Placental pericyte (primary cell): ENCODE measurements at places on chromosomes 11 and 22. TPM values are rescaled to one million over a fixed set of nuclear protein-coding genes. Genes with fewer than 3 reads are reported as not detected.

The TMEM45B gene
- total RNA-seq: not detected in 2 replicates

The RPS13 gene
- total RNA-seq: 603 and 878 TPM in 2 replicates

The KCNQ1OT1 gene
- total RNA-seq: 3.5 and 4.2 TPM in 2 replicates

The BCL2L13 gene
- total RNA-seq: 55.4 and 58.6 TPM in 2 replicates
